ENCODE measurements at places on chromosomes 7 and 10.

GRCh38 chr7:23474829-23475575, 4.7 kb upstream of the IGF2BP3 start:
- DNase-seq: no peak

DNA sequence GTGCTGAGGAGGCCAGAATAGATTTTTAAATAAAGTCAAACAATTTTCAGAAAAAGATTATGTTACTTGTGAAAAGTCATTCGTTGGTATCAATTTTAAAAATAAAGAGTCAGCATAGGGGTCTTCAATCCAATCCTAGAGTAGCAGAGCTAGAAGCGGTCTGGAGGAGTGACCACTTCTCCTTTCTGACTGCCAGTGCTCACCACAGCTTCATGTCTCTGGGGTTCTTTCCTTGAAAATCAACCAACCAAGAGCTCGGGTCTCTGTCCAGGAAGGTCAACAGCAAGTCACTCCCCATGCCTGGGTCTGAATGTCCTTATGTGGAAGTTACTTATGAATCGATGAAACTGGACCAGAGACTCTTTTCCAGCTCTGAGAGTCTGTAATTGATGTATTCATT, 14.3 kb downstream of the PTPRN2 start:
- no peak for DNase-seq

DNA sequence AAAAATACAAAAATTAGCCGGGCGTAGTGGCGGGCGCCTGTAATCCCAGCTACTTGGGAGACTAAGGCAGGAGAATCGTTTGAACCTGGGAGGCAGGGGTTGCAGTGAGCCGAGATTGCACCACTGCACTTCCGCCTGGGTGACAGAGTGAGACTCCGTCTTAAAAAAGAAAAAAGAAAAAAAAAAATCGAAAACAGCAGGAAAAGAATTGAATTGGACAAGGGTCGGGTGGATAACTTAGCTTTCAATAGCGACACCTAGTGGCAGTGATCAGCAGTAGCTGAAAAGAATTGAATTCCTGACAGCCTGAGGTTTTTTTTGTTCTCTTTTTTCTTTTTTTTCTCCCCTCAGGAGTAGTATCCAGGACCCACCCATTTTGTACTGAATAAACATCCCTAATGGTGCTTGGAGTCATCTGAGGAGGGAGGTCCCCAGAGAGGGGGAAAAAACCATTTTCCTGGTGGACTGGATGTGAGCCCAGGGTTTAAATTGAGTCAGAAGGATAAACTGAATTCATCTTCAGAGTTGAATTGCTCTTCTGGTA, 55.1 kb downstream of the CYCS start:
- no peak for DNase-seq

DNA sequence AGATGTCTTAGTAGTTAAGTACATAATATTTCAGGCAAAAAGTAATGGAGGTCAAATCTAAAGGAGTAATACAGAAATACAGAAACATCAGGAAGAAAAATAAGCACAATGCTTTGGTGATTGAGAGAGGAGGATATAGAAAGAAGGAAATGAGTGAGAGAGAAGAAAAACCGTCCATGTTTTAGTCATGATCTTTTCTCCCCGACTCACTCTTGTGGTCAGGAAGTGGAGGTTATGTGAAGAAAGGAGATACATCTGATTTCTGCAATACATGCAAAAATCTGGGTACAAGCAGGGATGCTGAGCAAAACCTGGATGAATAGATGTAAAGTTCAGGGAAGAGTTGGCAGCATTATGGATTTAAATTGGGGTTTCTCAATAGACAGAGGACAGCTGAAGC, 1122.5 kb downstream of the SORCS3 start:
- no peak for DNase-seq

GRCh38 chr10:107809889-107810288, 645.4 kb upstream of the SORCS1 start:
- no peak for DNase-seq
